ENCODE measurements at places on chromosomes 3 and 15.

GRCh38 chr3:169344465-169344864, 319.0 kb downstream of the MECOM start:
- no peak for DNase-seq

DNA sequence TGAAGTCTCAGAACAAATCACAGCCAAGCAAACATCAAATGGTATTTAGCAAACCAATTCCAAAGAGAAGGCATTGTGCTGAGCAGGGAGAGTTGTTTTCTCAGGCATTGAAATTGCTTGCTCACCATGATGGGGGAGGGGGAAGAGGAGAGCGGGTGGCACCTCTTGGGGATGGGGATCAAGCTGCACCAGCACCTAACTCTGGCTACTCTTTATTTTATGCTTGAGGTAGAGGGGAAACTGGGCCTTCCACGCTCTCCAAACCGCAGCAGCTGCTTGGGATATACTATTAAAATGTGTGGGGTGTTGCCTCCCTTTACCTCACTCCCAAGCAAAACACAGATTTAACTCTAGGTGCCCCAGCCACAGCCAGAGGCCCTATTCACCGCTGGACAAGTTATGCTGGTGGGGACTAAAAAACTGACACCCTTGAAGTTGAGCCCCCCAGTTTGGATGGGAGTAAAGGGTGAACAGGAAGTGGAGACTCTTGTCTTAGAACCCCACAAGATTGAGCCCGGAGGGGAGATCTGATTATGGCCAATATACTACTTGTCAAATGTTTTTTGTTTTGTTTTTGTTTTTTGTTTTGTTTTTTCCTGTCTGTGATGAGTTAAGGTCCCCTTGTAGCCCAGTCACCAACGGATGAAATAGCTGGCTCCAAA, 5.0 kb upstream of the FOXB1 start:
- no peak for DNase-seq

GRCh38 chr3:169774186-169774585, 990 bp downstream of the MYNN start:
- DNase-seq: no peak

- no peak for DNase-seq
These were observed 28.3 kb downstream of the IDH3A start for GRCh38 chr15:78177447-78177873.

GRCh38 chr3:149395107-149396089, 17.9 kb upstream of the TM4SF1 start:
- no peak for DNase-seq

Data from stimulated activated CD8-positive, alpha-beta memory T cell treated with anti-CD3 and anti-CD28 coated beads, Interleukin-15, amount 100 ng/mL, for 4 hours (primary cell).